Activated T-helper 1 cell treated with anti-CD3 and anti-CD28 coated beads, Interleukin-12 subunit alpha, Interleukin-12 subunit beta, Interleukin-2, Interleukin-4 antibody, amounts not matched to agents 30 ng/mL and 10 ng/mL and 1 ng/mL, durations not matched to agents 14 hours and 24 hours and 36 hours (primary cell): ENCODE measurements at places on chromosomes 5 and 9. TPM values are rescaled to one million over a fixed set of nuclear protein-coding genes. Genes with fewer than 3 reads are reported as not detected.
A peak's percentile ranks its signal among the peaks of the same experiment; 100 is the strongest.

- H3K27ac ChIP-seq, result no peak overlapping the region
- H3K36me3 ChIP-seq, result peaks cover 2% of the 10 kb centered on the region
- DNase-seq, result no peak
- peaks cover 63% of the 10 kb centered on the region for H3K27me3 ChIP-seq
- no peaks in the 10 kb centered on the region for H3K4me1 ChIP-seq
Observed at GRCh38 chr5:73424556-73424977, 24.0 kb downstream of the FOXD1 start.

DNA sequence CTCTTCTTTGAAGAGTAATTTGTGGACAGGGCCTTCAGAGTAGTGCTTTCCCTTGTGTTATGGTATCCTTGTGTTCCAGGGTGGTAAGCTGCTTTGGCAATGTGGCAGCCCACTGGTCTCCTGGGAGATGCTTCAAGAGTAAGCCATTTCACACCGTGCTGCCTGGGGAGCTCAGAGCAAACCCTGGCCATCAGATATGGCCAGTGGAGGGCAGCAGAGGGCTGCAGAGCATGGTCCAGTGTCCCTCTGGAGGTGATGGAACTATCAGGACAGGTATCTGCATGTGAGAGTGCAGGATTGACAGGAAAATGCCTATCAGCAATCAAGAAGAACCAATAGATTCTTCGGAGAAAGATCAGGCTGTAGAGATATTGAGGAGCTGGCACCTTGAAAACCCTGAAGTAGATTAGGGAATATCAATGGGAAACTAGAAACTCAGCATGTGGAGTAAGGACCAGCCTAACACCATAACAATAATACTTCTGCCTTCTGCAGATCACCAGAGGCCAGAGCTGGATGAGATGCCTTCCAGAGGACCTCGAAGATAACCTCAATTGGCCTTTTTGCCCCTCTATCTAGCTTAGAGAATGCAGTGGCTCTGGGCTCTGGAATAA, 90.8 kb downstream of the PLPPR1 start:
- peaks cover 3% of the 10 kb centered on the region for H3K27me3 ChIP-seq
- no peaks in the 10 kb centered on the region for H3K4me1 ChIP-seq
- no peak for DNase-seq

Gene TICAM2
- 0.59 and 1.1 TPM in 2 replicates for total RNA-seq

Gene CNTNAP3
- total RNA-seq, result not detected in 2 replicates

DNA sequence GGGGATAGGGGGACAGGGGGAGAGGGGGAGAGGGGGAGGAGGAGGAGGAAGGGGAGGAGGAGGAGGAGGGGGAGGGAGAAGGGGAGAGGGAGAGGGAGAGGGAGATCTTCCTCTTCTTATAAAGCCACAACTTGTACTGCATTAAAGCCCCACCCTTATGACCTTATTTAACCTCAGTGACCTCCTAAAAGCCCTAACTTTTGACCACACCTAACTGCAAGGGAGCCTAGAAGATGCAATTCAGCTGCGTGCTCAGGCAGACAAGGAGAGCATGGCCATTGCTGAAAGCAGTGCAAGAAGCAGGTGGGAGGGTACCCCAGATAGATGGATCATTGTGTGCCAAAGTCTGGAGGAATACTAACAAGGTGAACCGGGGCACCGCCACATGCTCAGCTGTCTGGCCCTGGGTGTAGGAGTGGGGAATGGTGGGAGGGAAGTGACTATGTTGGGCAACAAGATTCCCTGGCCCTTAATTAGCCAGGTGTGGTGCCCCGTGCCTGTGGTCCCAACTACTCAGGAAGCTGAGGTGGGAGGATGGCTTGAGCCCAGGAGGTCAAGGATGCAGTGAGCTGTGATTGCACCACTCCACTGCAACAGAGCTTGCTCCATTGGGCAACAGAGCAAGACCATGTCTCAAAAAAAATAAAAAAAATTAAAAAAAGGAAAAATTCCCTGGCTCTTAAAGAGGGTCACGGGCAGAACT, 125.4 kb upstream of the BOD1 start:
- no peak overlapping the region for H3K4me3 ChIP-seq
- DNase-seq, result no peak
- H3K36me3 ChIP-seq, result no peaks in the 10 kb centered on the region
- no peaks in the 10 kb centered on the region for H3K4me1 ChIP-seq
- no peak overlapping the region for H3K27ac ChIP-seq

DNA sequence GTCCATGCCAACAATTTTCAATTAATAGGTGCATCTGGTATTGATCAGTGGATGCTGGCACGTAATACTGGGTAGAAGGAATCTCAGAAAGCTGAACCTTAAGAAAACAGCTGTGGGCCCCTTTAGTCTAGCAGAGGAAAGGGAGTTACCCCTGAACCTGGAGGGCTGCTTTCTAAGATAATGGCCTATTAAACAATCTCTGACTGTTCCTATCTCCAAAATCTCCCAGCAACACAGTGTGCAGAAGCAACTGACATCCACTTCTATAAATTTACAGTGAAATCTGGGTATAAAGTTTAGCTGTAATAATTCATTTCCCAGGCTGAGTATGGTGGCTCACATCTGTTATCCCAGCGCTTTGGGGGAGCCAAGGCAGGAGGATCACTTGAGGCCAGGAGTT, 198.8 kb downstream of the MAPKAP1 start:
- H3K36me3 ChIP-seq, result peaks cover 7% of the 10 kb centered on the region
- no peak overlapping the region for H3K27ac ChIP-seq
- DNase-seq, result no peak
- no peak overlapping the region for H3K4me3 ChIP-seq

Gene GARIN3
- 0.27 and 0.31 TPM in 2 replicates for total RNA-seq

DNA sequence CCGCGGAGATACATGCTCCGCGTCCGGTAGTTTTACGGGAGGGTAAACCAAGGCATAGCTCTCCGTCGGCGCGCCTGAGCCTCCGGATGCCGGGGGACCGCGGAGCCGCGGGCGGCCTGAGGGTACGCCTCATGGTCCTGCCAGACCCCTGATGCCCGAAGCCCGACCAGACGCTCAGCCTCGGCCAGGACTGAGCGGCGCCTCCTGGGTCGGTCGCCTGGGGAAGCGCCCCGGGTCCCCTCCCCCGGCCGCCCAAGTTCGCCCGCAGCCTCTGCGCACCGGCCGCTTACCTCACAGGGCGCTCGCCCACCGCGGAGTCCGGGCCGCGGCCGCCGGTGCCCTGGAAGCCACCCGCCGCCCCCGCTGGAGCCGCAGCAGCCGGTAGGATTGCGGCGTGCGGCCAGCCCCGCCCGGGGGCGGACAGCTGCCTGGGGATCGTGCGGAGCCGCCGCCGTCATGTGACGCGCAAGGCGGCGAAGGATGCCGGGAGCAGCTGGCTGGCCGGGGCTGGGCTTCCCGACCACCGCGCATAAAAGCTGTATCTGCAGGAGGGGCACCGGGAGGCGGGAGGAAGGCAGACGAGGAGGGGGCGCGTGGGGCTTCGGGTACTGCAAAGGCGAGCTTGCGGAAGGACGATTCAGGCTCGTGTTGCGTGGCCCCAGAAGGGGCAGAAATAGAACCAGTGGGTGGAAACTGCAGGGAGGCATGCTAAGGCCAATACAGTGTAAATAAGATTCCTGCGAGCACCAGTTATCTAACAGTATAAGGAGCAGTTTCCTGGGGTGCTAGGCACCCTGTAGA, at the start of gene FBXO10:
Gene FBXO10 (minus strand): TSS at position 460 of the 801 bp plus-strand sequence. CDS start 34,612 bp downstream, outside the sequence.
- peak within 1 kb of the TSS; percentile 81 for H3K4me3 ChIP-seq
- H3K27ac ChIP-seq, result peak within 1 kb of the TSS; percentile 68
- peaks cover 9% of the 10 kb centered on the region for H3K27me3 ChIP-seq
- H3K36me3 ChIP-seq, result peaks cover 7% of the 10 kb centered on the region
- peak; percentile 55 for DNase-seq
- peaks cover 31% of the 10 kb centered on the region for H3K4me1 ChIP-seq

DNA sequence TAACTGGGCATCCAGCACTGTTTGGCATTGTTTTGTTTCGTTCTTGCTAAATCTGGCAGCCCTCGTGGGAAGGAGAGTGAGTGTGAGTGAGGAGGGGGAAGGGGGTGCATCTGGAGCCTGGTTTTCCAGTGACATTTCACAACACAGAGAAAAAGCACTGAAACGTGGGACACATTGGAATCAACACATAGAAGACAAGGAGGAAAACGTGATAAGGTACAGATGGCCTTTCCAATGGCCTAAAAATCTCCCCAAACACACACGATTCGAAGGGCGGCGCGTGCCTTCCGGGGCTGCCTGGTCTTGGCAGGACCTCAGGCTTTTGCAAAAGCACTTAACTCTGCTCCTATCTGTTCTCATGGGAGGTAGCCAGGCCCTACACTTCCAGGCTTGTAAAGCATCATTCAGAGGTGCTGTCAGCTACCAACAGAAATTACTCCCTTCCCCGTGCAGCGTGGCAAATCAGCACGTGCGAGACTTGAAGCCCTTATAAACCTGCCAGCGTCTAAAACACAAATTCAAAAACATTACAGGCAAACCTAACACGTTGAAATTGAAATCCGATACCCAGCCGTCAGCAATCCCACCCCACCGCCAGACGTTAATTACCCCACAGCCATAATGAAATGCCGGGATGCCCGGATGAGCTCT, 129.4 kb downstream of the OLFM1 start:
- H3K27me3 ChIP-seq, result peaks cover 7% of the 10 kb centered on the region
- no peaks in the 10 kb centered on the region for H3K36me3 ChIP-seq
- no peak overlapping the region for H3K4me3 ChIP-seq
- H3K27ac ChIP-seq, result no peak overlapping the region

DNA sequence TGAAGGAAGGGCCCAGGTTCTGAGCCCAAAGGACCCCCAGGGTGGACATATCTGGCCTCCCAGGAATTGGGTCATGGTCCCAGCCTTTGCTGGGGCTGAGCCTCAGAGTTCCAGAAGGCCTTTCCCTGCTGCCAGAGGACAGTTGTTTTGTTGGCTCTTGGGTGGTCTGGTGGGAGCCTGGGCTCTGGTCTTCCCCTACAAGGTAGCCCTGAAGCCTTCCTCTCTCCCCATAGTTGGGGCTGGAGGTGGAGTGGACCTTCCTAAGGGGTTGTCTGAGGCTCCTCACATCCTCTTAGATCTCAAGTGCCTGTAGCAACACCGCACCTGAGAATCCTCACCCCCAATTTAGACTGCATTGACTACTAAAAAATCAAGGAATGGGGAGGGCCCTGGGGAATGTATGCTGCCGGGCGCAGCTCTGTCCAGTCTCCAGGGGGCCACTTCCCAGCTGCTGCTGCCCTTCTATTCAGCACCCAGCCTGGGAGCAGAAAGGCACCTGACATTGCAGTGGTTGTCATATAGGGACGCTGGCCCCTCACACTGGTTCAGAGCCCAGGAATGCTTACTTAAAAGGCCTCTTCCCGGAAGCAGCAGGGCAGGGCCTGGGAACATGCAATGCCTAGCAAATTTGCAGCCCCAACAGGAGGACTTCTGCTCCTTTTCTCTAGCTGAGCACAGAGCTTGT, 66.4 kb downstream of the IL31RA start:
- peaks cover 34% of the 10 kb centered on the region for H3K4me1 ChIP-seq
- H3K27me3 ChIP-seq, result peaks cover 3% of the 10 kb centered on the region
- DNase-seq, result no peak
- H3K36me3 ChIP-seq, result no peaks in the 10 kb centered on the region
- no peak overlapping the region for H3K27ac ChIP-seq

Gene CCDC152
- 4.3 and 4.9 TPM in 2 replicates for total RNA-seq

DNA sequence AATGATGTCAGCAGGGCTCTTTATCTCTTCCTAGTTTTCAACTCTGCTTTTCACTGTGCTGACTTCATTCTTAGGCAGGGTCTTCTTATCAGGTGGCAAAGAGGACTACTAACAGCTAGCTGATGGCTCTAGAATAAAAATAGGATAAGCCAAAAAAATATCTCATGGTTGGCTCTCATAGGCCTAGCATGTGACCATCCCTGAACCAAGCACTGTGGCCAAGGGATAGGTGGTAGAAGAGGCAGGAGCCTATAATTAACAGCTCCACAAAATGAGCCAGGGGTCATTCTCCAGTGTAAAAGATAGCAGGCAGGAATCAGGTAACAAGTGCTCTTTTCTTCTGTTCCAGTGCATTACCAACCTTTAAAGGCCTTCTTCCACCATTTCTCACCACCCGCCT, 21.1 kb downstream of the ANKDD1B start:
- no peak overlapping the region for H3K27ac ChIP-seq
- no peaks in the 10 kb centered on the region for H3K36me3 ChIP-seq
- no peaks in the 10 kb centered on the region for H3K4me1 ChIP-seq
- DNase-seq, result no peak
- peaks cover 2% of the 10 kb centered on the region for H3K27me3 ChIP-seq

- H3K27ac ChIP-seq, result no peak overlapping the region
- no peaks in the 10 kb centered on the region for H3K27me3 ChIP-seq
- no peak for DNase-seq
- H3K4me3 ChIP-seq, result no peak overlapping the region
- no peaks in the 10 kb centered on the region for H3K4me1 ChIP-seq
Observed at GRCh38 chr9:109048822-109049221, 35.5 kb upstream of the CTNNAL1 start.

DNA sequence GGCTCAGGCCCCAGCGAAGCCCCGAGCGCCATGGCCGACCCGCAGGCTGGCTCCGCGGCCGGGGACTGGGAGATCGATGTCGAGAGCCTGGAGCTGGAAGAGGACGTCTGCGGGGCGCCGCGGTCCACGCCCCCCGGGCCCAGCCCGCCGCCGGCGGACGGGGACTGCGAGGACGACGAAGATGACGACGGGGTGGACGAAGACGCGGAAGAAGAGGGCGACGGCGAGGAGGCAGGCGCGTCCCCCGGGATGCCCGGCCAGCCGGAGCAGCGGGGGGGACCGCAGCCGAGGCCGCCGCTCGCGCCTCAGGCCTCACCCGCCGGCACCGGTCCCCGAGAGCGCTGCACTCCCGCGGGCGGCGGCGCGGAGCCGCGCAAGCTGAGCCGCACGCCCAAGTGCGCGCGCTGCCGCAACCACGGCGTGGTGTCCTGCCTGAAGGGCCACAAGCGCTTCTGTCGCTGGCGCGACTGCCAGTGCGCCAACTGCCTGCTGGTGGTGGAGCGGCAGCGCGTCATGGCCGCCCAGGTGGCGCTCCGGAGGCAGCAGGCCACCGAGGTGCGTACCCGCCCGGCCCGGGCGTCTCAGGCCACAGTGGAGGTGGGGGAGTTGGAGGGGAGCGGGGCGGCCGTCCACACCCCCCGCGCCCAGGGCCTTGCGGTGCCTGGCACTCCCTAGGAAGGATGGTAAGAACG, 1.6 kb downstream of the DMRT2 start:
- peaks cover 27% of the 10 kb centered on the region for H3K4me1 ChIP-seq
- peaks cover 6% of the 10 kb centered on the region for H3K36me3 ChIP-seq
- H3K27ac ChIP-seq, result no peak overlapping the region
- no peak overlapping the region for H3K4me3 ChIP-seq

DNA sequence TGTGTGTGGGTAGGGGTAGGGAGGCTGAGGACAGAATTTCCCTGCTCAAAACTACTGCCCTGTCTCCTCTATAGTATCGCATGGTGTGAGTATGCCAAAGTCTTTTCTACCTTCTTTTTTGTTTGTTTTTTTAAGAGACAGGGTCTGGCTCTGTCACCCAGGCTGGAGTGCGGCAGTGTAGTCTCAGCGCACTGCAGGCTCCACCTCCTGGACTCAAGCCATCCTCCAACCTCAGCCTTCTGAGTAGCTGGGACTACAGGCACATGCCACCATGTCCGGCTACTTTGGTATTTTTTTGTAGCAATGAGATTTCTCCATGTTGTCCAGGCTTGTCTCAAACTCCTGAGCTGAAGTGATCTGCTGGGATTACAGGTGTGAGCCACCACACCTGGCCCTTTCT, 2.5 kb downstream of the SRP19 start:
- DNase-seq, result no peak
- peak overlapping the region; percentile 97 for H3K4me3 ChIP-seq
- peaks cover 38% of the 10 kb centered on the region for H3K36me3 ChIP-seq
- peaks cover 42% of the 10 kb centered on the region for H3K4me1 ChIP-seq
- H3K27ac ChIP-seq, result no peak overlapping the region

Gene TAF11L10
- total RNA-seq, result not detected in 2 replicates

Gene IL5
- 1.5 and 2.2 TPM in 2 replicates for total RNA-seq

Gene SLC46A2
- not detected in 2 replicates for total RNA-seq

- H3K4me3 ChIP-seq, result no peak overlapping the region
- H3K27me3 ChIP-seq, result no peaks in the 10 kb centered on the region
- no peak for DNase-seq
- peaks cover 48% of the 10 kb centered on the region for H3K36me3 ChIP-seq
- H3K27ac ChIP-seq, result no peak overlapping the region
Observed at GRCh38 chr9:33943389-33943788, 105.3 kb downstream of the UBAP2 start.
